ENCODE measurements at places on chromosomes 7 and 10.
A peak's percentile ranks its signal among the peaks of the same experiment; 100 is the strongest.

DNA sequence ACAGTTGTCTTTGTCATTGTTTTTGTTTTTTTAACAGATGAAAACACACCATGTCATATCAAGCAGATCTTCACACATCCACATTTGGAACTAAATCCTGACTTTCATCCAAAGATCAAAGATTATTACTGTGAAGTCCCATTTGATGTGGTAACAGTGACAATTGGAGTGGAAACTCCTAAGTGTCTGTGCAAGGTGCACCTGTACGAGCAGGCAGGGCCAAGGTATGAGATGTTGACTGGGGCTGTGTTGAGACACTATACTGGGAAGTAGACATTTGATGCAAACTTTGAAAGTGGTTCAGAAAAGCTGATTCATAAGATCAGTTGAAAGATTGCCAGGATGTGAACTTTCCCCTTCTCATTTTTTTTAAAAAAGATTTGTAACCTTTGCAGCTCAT lies 152.3 kb downstream of the CPED1 start:
- DNase-seq: no peak

GRCh38 chr7:67807826-67808225 lies 811.2 kb downstream of the TYW1 start:
- DNase-seq: no peak

DNA sequence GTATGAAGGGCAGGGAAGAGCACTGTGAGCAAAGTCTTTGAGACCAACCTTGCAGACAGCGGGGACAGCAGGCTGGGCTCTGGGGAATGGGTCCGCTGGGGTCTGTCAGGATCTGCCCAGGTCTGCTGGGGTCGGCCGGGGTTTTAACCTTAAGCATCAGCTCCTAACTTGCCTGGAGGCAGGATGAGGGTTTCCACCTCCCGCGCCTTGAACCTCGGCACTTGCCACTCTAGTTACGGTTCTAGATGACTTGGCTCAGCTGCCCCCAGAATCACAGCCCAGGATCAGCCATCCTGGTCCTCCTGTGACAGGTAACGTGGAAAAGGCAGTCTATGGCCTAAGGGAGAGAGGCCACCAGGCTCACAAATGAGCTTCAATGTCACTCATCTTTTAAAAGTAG lies 50.4 kb upstream of the CACUL1 start:
- DNase-seq: no peak

GRCh38 chr7:32574626-32575025 lies 79.3 kb downstream of the AVL9 start:
- DNase-seq: no peak

- DNase-seq: no peak
These were observed 113.5 kb downstream of the ITGB8 start for GRCh38 chr7:20444030-20444800.

GRCh38 chr10:52232561-52233350 lies 81.3 kb upstream of the DKK1 start:
- no peak for DNase-seq

- DNase-seq: no peak
These were observed 28.6 kb upstream of the KCNK18 start for GRCh38 chr10:117168729-117169128.

DNA sequence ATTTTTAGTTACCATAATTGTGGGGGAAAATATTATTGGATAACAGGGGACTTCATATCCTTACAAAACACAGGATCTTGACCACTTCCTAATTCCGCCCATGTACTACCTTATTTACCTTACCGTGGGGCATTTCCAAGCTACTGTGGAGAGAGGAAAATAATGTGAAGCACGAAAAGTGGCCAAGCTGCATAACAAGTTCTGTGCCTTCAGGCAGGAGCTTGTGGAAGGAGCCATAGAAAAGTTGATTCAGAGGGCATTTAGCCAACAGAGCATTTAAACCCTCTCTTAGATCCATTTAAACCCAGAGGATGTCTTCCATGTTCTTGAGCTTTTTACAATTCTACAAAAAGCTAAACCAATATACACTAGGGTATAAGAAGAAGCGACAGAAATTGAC lies 41.6 kb downstream of the DNAJB9 start:
- no peak for DNase-seq

DNA sequence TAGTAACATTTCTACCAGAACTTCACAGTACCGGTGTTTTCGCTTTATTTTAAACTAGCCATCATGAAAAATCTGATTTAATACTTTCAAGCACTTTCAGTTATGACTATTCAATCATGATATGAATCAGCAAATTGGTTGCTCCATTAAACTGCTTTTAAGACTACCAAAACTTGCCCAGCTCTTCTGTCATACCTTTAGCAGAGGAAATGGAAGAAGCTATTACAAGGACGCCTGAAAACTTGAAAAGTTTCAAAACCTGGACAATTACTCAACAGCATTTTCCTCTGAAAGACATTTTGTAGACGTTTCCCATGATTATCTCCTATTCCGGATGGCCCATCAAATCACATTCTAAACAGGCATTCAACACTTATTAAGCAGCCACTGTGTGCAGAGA lies 2.0 kb downstream of the JAZF1 start:
- DNase-seq: no peak

- DNase-seq: no peak
These were observed 1.5 kb downstream of the SRI start for GRCh38 chr7:88218429-88218745.

- no peak for DNase-seq
These were observed 27.3 kb upstream of the WDFY4 start for GRCh38 chr10:48657416-48657815.

GRCh38 chr7:90719155-90719554 lies 123.0 kb downstream of the CDK14 start:
- no peak for DNase-seq

- DNase-seq: no peak
These were observed 753.4 kb downstream of the NRG3 start for GRCh38 chr10:82628373-82628772.

- DNase-seq: no peak
These were observed 68.7 kb downstream of the EGFR start for GRCh38 chr7:55087521-55087961.

GRCh38 chr7:2738766-2739549 lies 51.0 kb downstream of the AMZ1 start:
- no peak for DNase-seq

DNA sequence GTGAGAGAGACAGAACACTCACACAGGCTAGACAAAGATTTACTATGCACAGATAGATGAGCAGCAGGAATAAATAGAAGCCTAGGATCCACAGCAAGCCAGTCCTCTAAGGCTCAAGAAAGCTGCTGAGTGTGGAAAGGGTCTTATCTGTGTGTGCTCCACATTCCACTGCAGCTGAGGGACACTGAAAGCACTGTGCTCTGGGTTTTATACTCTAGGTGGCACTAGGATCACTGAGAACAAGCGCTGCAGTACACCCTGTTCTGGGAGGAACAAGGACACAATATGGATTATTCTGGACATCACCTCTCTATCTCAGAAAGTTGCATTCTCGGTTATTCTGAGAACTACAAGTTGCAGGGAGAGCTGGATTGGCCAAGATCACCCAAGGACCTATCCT lies 4.9 kb upstream of the KLHL7 start:
- no peak for DNase-seq

DNA sequence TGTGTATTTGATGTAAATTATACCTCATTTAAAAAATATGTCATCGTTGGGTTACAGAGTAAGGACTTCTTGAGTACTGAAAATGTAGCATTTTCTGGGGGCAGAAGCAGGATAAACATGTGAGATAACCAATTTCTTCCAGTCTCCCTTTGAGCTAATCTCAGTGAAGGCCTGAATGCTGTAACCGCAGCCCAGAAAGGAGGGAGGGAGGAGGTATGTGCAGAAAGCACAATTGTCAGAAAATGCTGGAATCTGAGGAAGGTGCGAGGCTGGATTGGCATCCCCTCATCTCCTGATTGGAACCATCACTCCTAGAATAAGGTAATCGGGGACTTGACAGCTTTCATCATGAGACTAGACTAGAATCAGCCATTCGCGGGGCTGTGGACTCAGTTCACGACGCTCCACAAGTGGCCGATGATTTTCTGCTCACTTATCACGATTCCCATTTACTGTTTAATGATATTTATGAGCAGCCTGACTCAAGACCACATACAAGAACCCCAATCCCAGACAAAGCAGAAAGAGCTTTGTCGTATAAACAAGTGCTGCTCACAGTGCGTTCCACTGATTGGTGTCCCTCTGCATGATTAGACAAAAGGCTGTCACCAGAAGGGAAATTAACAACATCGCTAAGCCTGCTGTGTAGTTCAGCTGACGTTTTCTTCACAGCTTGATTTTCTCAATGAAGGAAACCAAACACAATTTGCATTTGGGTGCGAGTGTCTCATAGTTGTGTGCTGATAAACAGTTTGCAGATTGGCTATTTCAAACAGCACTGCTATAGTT lies 93.2 kb downstream of the SVIL start:
- no peak for DNase-seq

GRCh38 chr10:17129741-17130140 lies at the start of gene CUBN:
Gene CUBN, minus strand, starts transcription at chr10:17129811. Its CDS starts 46 bp downstream, at chr10:17129765.
- no peak for DNase-seq

- peak; percentile 39 for DNase-seq
These were observed 11.4 kb downstream of the NPVF start for GRCh38 chr7:25216837-25217236.

DNA sequence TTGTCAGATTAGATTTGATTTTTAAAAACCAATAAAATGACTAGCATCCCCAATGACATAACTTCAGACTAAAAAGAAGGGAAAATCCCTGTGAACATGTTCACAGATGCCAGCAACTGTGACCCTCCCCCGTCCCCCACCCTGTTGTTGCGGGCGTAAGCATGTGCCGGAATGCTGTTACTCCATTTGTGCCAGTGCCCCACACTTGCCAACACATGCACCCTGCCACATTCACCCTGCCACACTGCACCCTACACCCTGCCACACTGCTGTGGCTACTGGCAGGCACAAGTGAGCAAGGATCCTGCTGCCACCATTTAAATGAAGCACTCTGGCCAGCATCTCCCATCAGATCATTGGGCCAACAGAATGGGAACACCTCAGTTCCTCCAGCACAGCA lies 540.2 kb downstream of the GRID1 start:
- no peak for DNase-seq

DNA sequence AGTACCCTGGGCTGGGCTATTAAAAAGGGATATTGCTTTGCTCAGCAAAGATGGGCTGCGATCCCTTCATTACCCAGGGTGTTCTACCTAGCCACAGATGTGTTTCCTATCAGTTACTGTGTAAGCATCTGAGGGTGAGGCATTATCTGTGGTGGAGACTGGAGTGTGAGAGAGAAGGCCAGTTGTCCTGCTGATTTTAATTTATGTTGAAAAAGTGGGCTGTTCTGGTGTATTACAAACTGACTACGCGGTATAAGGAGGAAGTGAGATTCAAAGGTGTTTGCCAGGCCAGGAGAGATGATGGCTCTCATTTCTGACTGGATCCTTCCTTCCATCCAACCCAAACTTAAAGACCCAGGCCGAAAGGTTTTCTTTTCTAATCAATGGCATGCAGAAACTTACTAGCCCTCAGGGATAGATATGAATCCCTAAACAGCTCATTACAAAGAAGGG lies 7.6 kb downstream of the TCF7L2 start:
- no peak for DNase-seq

DNA sequence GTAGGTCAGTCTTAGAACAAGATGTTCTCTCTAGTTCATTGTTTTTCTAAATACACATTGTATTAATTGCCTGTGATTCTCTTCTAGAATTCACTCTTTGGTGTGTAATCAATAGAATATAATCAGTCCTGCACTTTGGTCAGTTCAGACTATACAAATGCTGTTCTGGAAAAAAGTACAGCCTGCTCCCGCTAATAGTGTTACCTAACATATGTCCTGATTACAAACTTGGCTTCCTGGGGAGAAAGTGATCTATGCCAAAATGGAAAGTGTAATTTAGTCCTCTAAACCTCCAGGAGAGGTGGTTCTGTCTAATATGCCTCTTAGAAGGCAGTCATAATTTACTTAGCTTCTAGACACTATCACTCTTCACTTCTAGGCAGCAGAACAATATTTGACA lies 215.5 kb downstream of the SEMA3D start:
- DNase-seq: no peak

DNA sequence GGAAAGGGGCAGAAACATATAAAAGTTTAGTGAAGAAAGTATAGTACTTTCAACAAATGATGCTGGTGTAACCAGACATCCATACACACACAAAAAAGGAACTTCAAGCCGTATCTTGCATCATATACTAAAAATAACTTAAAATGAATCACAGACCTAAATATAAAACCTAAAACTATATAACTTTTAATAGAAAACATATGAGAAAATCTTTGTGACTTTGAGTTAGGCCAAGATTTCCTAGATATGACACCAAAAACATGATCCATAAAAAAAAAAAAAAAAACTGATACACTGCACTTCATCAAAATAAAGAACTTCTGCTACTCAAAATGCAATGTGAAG lies 40.9 kb downstream of the NUDCD3 start:
- no peak for DNase-seq

Data from NCI-H1417 treated with DMSO at 0.1 percent for 48 hours (cell line).